ENCODE measurements at places on chromosomes 12 and 14.

GRCh38 chr12:66190519-66191370, 1.7 kb downstream of the IRAK3 start:
- no peak for DNase-seq

DNA sequence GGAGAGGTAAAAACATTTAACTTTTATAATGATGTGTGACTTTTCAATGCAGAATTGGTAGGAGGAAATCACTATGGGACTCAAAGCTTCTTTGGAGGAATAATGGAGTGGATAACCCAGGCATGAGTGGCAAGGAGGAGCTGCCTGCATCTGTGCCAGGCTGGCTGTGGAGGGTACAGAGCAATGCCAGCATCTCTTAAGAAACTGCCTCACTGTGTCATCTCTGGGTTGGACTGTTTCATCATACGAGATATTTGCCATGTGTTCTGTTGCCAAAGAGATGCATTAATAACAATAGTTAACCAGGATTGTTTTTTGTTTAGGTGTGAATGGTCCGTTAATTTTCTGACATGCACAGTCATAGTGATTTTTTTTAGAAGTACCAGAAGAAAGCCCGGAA, 183.7 kb upstream of the NTF3 start:
- DNase-seq = no peak

- DNase-seq = no peak
These were observed 8.7 kb upstream of the BHLHE41 start for GRCh38 chr12:26133521-26133920.

DNA sequence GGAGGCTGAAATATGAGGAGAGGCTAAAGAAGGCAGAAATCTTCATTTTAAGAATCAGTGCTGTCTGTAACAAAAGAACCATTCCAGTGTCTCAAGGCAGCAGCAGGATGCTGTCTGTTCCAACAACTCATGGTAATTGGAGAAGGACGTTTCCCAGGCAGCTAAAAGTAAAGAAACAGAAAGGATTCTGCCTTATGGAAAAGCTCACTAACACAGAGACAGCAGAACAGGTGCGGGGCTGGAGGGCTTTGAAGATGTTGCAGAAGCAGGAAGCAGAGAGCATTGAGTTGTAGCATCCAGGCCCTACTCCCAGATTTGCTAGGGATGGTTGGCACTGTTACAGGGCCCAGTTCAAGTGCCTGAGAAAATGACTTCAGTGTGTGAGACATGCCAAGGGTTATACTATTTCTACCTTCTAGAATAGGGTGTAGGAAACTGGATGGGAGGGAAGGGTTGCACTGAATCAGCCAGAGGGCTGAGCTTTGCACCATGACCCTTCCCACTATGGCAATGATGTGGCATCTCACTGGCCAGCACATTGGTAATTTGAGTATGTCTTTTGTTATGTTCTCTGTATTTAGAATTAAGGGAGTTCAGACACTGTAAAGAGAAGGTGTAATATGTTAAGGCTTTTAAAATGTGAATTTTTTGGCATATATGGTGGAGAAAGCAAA, 160.0 kb upstream of the FBXO33 start:
- no peak for DNase-seq

GRCh38 chr12:121209624-121210572, at the start of gene P2RX4:
Gene P2RX4, plus strand, starts transcription at chr12:121210129. Its CDS starts 36 bp downstream, at chr12:121210165.
- peak; percentile 85 for DNase-seq

DNA sequence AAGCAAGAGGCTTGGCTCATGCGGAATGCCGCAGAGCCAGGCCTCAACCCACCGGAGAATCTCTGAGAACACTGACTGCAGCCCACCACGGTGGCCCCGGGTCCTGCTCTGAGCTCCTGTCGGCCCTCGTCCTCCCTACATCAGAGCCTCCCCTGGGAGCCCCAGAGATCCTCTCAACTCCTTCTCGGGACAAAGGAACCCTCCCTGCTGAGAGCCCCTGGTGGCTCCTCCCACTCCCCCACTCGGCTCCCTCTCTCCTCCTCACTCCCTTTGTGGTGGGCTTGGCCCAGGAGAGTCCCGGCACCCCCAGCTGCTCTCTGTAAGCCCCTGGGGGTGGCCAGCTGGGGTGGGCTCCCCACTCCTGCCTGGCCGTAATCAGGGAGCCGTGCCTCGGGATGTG, 11.1 kb upstream of the INF2 start:
- peak; percentile 54 for DNase-seq

- no peak for DNase-seq
These were observed 196.6 kb upstream of the EGLN3 start for GRCh38 chr14:34147461-34147860.

- no peak for DNase-seq
These were observed 2.3 kb downstream of the DGKA start for GRCh38 chr12:55933169-55933798.

DNA sequence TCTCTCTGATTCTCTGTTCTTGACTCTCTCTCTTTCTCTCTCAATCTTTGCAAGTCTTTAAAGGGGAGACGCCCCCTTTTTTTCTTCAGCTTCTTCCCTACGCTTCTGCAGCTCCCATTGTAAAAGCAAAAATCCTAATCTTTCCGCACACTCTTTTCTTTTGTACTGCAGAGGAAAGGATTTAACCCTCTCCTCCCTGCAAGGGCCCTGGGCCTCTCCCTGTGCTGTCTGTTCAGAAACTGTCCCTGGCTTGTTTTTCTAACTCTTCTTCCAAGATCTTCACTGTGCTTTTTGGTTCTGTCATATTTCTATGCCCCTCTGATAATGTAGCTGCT, 10.9 kb upstream of the SALL2 start:
- no peak for DNase-seq

DNA sequence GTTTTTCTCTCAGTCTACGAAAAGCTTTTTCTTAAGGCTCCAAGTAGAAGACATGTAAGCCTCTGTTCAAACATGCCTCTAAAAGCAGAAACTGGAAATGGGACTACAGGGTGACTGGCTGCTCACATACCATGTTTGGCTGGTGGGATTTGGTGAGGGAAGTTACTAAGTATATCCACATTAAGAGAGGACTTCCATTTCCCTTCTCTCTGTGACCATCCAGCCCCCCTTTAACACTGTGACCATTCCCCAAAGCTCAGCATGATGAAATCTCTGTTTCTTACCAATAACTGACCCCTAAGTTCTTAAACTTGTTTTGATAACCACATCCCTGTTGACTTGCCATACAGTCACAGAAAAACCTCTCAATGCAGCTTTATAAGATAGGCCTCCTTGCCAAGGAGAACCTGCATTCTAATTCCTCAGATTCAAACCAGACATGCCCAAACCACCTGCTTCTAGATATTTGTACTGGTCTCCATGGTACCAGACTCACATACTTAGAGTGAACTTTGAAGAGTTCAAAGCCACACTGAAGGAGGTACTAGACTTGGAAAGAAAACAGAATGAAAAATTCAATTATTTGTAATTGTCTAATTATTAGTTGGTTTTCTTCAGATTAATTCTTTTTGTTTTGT, 102.2 kb downstream of the VEZT start:
- no peak for DNase-seq

- peak; percentile 5 for DNase-seq
These were observed 27.8 kb downstream of the NOC4L start for GRCh38 chr12:132171968-132172521.

- DNase-seq = no peak
These were observed 264.2 kb downstream of the ADAMTS20 start for GRCh38 chr12:43287706-43288383.

- no peak for DNase-seq
These were observed 162.9 kb downstream of the ADGRD1 start for GRCh38 chr12:131116468-131117117.

GRCh38 chr12:75816897-75817296, 214.7 kb downstream of the PHLDA1 start:
- DNase-seq = no peak

DNA sequence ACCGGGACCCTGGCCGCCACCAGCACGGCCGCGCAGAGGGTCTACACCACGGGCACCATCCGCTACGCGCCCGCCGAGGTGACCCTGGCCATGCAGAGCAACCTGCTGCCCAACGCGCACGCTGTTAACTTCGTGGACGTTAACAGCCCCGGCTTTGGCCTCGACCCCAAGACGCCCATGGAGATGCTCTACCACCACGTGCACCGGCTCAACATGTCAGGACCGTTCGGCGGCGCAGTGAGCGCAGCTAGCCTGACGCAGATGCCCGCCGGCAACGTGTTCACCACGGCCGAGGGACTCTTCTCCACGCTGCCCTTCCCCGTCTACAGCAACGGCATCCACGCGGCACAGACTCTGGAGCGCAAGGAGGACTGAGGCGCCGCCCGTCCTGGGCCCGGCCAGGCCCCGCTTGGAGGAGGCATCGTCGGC, 150.1 kb downstream of the EGLN3 start:
- no peak for DNase-seq

- no peak for DNase-seq
These were observed 84.2 kb downstream of the DNAH10 start for GRCh38 chr12:123846340-123846739.

GRCh38 chr12:31664038-31664437, 4.5 kb downstream of the ETFBKMT start:
- DNase-seq = no peak

DNA sequence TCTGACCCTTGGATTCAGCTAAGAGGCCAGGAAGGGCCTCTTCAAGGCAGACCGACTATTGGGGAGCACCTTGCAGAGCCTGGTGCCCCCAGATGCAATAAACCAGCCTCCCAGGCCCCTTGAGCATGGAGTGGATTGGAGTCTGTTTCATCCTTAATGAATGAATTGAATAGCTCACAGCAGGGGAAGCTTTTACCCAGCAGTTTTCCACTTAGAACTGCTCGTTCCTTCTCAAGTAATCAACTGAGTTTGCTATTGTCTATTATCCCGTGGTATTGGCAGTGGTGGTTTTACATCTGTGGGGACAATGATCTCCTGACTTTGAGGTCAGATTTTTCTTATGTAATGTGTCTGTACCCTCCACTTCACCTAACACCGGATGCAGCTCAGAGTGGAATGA, 197.6 kb downstream of the AACS start:
- no peak for DNase-seq

GRCh38 chr14:68283378-68284123, 464.0 kb downstream of the RAD51B start:
- peak; percentile 29 for DNase-seq

DNA sequence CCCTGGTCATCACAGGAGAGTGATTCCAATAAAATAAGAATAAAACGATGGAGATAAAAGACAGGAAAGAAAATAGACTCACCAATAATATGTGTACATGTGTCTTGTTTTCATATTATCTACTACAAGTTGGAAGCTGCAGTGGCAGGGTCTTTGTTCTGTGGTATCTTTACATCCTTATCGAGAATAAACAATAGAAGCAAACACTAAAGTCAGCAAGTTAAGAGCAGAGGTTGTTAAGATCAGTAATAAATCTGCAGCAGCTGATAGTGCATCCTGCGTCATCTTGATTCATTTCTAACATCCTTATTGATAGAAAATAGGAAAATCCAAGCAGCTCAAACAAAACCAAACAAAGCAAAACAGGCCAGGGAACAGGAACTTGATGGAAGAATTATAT, 107.4 kb downstream of the RPS29 start:
- no peak for DNase-seq

GRCh38 chr14:74946659-74947281, 8.6 kb downstream of the PGF start:
- no peak for DNase-seq

DNA sequence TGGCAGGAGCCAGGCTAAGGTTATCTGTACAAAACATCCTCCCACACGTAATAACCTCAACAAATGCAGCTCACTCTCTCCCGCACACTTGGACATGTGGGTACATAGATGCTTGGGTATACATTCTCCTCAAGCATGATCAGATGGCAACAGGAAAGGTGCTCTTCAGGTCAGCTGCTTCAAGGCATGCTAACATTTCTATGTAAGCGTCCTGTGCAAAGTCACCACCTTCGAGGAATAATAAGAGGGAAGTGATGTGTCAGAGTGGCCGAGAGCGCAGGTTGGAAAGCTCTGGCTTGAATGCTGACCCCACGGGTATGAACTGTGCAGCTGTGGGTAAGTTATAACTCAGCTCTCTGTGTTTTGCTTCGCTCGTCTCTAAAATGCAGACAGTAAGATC, 24.2 kb upstream of the SLC6A12 start:
- DNase-seq = no peak

GRCh38 chr14:64789696-64790095, 85.5 kb downstream of the PLEKHG3 start:
- DNase-seq = no peak

DNA sequence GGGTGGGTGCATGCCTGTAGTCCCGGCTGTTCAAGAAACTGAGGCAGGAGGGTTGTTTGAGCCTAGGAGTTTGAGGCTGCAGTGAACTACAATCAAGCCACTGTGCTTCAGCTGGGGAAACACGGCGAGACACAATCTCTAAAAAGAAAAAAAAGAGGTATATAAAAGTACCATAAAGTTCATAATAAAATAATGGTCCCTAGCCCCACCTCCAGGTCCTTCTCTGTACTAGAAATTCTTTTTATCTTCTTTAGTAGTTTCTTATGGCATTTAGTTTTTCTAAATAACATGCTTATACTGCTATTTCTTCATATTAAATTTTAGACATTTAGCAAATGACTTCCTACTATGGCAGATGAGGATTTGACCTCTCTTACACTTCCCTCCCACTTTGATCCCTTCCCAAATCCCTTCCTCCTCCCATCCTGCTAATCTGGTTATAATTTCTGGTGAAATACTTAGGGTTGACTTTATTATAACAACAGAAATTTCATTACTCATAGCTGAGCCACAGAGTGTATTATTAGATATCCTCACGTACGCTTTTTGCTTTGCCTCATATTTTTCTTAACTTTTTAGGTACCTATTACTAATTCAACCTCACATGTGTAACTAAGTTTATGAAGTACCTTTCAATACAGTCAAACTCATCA, 94.7 kb downstream of the SLC41A2 start:
- no peak for DNase-seq

DNA sequence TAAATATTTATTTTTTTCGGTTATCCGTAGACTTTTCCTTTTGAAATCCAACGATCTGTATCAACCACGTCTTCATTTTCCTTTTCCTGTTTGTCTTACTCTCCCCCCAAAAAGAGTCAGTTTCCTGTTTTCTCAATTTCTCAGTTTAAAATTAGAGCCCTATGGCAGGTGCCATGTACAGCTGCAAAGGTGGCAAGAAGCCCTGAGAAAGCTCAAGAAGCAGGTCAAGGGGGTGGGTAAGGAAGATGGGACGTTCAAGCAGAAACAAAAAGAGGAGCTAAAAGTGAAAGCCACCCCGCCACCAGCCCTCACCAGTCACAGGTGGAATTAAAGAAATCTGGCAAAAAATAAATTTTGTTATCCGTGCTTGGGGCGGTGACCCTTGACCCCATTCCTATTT, 26.7 kb downstream of the SLC35E3 start:
- no peak for DNase-seq

DNA sequence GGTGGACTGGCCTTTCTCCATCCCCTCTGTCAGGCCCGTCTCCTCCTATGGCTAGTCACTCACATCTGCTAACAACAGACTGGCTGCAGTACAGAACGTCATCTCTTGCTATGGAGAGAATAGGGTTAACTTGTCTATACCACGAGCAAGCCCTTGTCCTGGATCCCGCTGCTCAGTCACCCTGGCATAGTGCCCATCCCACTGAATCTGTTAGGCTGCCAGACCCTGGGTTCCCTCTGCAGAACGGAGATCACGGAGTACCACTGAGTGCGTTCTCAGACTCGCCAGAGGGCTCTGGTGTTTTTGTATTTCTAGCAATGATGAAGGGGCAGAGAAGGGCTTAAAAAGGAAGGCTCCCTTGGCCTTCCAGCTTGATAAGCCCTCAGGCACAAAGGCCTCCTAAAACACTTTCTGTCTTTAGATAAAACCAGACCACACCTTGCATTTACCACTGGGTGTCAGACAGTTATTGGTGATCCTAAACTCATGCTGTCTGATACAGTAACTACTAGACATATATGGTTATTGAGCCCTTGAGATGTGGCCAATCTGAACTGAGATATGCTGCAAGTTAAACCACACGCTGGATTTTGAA, 6.3 kb upstream of the NRIP2 start:
- DNase-seq = no peak

- no peak for DNase-seq
These were observed 4.6 kb downstream of the HOXC4 start for GRCh38 chr12:54058128-54058768.

Measured in left ventricle myocardium inferior (tissue), 1 donor.